ENCODE measurements at places on chromosomes 6 and 20.

DNA sequence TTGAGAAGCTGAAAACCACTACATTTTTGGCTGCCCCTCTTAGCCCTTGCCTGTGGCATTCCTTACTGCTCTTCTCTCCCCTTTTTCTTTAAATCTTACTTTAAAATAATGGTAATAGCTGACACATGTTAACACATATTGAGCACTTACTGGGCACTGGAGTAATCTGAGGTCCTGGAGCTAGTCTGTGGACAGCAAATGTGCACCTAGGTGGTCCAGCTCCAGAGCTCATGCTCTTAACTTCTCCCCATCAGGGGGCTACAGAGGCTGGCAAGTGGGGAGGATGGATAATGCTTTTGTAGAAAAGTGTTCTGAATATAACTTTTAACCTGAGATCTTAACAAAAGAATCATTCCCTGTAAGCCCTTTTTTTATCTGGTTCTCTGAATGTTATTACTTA, 74.8 kb downstream of the ADGRB3 start:
- no peak for DNase-seq

DNA sequence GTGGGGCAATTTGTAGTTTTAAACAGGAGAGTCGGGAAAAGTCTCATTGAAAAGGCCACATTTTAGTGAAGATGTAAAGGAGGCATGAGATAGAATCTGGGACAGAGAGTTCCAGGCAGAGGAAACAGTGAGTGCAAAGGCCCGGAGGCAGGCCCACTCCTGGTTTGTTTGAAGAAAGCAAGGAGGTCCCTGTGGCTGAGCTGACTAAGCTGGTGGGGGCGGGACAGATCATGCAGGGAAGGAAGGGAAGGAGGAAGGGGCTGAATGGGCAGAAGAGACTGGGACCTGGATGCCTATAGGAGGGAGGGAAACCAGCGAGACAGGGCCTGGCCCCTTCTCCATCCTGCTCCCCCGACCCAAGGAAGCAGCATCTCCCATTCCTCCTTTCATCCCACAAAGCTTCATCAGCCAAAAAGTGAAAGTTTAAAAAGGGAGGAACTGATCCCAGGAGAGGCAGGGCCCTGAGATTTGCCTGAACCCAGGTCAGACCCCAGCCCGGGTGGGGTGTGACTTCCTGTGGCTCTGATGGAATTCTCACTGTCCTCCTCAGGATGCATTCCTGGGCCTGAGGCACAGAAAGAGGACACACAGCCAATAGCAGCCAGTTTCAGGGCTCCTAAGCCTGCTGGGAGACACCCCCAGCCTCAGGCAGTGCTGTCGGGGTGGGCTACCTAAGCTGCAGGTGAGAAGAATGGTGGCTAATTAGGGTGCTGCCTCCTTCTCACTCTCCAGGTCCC, 54.2 kb upstream of the SIRPA start:
- no peak for DNase-seq

- DNase-seq: no peak
Measured at GRCh38 chr6:106413016-106413415, 52.5 kb downstream of the CRYBG1 start.

GRCh38 chr6:1894954-1895353, 285.2 kb downstream of the FOXC1 start:
- DNase-seq: no peak

DNA sequence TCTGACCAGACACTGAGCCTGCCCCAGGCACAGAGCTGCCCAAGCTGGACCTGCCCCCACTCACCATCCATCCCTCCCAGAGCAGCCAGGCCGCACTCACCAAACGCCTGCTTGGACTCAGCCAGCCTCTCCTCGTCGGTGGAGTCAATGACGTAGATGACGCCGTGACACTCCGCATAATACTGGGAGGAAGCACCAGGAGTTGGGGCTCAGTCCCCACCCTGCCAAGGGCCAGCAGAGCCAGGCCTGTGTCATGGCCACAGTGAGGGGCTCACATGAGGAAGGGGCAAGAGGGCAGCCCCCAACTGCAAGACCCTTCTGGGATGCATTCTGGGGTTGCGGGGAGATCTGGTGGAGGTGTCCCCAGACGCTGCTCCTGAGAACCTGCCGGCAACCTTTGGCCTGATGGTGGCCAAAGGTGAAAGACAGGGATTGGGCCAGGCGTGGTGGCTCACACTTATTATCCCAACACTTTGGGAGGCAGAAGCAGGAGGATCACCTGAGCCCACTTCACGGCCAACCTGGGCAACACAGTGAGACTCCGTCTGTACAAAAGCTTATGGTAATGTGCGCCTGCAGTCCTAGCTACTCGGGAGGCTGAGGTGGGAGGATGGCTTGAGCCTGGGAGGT, 5.6 kb downstream of the ARFRP1 start:
- no peak for DNase-seq

DNA sequence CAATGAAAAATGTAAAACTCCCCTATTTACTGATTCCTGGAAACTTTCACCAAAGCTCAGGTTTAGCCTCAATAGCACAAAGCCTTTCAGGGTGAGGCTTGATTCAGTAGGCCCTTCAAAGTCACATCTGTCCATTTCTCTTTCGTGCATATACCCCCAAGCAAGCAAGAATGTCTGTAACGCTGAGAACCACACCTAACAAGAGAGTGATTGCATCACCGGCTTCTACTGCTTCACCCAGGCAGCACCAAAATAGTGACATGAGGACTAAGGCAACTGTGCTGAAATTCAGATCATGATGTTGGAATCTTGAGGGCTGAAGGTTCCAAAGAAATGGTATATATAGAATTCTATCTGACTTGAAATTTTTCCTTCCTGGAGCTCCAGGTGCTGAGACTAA, 26.1 kb downstream of the CGA start:
- DNase-seq: no peak

- no peak for DNase-seq
Measured at GRCh38 chr20:9555781-9556180, 41.4 kb downstream of the LAMP5 start.

DNA sequence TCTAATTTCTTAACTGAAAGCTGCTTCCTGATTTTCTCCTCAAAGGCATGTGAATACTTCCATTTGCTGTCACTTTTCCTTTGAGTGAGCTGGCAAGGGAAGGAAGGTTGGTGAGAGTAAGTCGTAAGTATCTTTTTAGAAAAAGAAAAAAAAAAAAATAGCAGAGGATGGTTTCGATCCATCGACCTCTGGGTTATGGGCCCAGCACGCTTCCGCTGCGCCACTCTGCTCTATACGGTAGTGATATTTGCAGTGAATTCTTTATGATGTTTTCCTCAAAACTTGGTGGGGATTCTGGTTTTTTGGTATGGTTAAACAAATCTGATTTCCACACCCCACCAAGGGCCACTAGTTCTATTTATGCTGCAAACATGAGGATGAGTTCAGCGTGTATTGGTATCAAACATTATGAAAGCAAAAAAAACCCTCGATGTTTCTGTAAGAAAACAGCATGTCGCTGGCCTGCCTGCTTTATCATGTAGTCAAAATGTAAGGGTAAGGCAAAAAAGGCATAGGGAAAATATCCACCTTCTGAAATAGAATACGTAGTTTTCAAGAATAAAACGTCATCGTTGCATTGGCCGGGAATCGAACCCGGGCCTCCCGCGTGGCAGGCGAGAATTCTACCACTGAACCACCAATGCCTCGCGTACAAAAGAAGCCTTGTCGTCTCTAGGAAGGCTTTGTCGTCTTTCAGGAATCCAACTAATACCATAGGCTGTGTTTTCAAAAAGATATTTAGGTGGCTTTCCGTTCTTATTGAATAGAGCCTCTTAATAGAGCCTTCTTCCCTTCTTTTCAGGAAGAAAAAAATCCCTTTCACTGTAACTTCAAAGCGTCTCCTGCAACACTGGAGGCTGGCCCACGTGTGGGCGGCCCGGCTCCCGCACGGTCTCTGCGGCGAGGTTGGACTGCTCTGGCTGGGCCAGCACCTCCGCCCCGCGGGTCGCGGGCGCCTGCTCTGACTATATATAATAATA, 9.6 kb downstream of the OR2B2 start:
- DNase-seq: no peak

- no peak for DNase-seq
Measured at GRCh38 chr6:139542351-139542750, 167.9 kb upstream of the CITED2 start.

- no peak for DNase-seq
Measured at GRCh38 chr6:166998256-166999144, 697 bp upstream of the CEP43 start.

DNA sequence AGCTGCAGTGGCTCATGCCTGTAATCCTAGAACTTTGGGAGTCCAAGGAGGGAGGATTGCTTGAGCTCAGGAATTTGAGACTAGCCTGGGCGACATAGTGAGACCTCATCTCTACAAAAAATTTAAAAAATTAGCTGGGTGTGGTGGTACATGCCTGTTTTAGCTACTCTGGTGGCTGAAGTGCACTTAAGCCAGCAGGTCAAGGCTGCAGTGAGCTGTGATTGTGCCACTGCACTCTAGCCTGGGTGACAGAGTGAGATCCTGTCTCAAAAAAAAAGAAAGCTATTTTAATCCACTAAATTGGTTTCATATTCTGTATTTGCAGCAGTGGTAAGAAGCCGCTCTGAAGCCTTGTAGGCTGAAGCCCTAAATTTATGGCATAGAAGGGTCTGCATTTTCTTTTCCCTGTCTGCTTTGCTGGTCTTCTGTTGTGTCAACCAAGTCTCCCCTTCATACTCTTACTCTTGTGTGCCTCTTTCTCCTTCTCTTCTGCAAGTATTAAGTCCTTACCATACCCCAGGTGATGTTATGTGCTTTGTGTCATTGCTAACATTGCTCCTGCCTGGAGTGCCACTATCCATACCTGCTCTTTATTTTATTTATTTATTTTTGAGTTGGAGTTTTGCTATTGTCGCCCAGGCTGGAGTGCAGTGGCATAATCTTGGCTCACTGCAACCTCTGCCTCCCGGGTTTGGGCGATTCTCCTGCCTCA, 70.9 kb downstream of the MYO6 start:
- no peak for DNase-seq

GRCh38 chr6:168274037-168274952, 45.3 kb downstream of the DACT2 start:
- no peak for DNase-seq

- no peak for DNase-seq
Measured at GRCh38 chr6:32107406-32107805, 1.7 kb downstream of the TNXB start.

DNA sequence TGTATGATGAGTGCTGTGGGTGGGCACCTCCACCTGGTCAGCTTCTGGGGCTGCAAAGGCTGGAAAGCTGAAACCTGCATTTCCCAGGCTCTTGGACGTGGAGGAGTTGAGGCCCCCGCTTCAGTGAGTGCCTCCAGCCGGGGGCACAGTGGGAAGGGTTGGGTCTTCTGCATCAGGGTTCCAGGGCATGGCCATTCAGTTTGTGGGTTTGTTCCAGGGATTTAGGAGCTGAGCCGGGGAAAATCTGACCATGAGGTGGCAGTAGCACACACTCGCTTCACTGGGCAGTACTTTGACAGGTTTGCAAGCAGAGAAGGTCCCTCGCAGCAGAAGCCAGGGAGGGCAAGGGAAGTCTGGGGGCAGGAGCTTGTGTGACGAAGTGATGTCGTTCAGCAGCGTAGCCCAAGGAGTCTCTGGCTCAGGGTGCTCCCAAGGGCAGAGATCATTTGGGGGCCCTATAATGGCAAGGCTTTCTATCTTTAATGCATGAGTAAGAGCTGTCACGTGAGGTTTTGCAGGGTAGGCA, 69.5 kb upstream of the SULF2 start:
- DNase-seq: no peak

DNA sequence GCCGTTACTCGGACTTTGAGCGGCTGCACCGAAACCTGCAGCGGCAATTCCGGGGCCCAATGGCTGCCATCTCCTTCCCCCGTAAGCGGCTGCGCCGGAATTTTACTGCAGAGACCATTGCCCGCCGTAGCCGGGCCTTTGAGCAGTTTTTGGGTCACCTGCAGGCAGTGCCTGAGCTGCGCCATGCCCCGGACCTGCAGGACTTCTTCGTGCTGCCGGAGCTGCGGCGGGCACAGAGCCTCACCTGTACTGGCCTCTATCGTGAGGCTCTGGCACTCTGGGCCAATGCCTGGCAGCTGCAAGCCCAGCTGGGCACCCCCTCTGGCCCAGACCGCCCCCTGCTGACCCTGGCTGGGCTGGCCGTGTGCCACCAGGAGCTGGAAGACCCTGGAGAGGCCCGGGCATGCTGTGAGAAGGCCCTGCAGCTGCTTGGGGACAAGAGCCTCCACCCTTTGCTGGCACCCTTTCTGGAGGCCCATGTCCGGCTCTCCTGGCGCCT, 7.2 kb downstream of the SNX21 start:
- no peak for DNase-seq

DNA sequence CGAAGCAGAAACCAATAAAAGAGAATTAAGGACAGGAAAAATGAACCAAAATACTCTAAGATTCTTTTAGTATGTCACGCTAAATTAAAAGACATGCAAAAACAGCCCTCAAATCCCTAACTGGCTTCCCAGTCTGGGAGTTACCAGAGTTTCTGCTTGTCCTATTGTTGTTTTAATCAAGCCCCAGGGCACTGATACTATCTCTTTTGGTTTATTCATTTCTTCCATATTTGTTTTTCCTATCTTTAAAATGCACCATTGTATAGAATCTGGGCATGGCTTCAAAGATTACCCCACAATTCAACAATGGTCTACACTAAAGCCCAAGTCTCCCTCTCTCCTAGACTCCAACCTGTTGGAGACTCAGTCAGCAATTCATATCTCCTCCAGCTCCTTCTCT, 169.1 kb downstream of the MYLK4 start:
- no peak for DNase-seq

- no peak for DNase-seq
Measured at GRCh38 chr6:159168536-159169192, 536 bp upstream of the FNDC1 start.

- no peak for DNase-seq
Measured at GRCh38 chr20:61082720-61083119, 169.3 kb upstream of the CDH4 start.

DNA sequence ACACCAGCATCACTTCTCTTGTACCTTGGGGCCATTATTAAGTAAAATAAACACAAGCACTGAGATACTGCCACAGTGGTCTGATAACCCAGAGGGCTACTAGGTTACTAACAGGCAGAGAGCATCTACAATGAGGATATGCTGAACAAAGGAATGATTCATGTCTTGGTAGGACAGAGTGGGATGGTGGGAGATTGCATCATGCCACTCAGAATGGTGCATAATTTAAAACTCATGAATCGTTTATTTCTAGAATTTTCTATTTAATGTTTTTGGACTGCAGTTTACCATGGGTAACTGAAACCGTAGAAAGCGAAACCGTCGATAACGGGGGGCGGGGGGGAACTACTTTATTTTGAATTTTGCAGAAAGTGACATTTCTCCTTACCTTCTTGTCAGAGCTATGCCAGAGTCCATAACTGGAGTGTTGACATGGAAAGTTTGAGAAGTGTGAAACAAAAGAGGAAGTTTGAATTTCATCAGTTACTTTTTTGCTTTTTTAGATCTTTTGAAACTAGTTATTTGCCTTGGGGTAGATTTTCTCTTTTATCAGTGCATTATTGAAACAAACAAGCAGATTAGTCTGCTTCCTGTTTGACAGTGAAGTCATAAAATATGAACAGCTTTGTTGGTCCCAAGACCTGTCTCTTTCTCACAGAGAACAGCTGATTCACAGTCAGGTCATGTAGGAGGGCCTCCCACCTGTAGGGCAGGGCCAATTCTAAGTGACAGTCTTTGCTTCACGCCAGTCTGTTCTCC, 124.9 kb downstream of the KLHL32 start:
- no peak for DNase-seq

Data from fibroblast of skin of left biceps (primary cell).